Stimulated activated CD4-positive, alpha-beta T cell treated with anti-CD3 and anti-CD28 coated beads, TNF-alpha, amount 100 ng/mL, for 4 hours (primary cell): ENCODE measurements at places on chromosomes 1 and 21.

GRCh38 chr1:212212343-212212742 is 72.9 kb upstream of the PPP2R5A start:
- DNase-seq, result no peak

GRCh38 chr1:2283991-2284895 is 56.1 kb downstream of the SKI start:
- DNase-seq, result no peak

- no peak for DNase-seq
Observed at GRCh38 chr1:240649733-240650721, 38.1 kb upstream of the GREM2 start.

DNA sequence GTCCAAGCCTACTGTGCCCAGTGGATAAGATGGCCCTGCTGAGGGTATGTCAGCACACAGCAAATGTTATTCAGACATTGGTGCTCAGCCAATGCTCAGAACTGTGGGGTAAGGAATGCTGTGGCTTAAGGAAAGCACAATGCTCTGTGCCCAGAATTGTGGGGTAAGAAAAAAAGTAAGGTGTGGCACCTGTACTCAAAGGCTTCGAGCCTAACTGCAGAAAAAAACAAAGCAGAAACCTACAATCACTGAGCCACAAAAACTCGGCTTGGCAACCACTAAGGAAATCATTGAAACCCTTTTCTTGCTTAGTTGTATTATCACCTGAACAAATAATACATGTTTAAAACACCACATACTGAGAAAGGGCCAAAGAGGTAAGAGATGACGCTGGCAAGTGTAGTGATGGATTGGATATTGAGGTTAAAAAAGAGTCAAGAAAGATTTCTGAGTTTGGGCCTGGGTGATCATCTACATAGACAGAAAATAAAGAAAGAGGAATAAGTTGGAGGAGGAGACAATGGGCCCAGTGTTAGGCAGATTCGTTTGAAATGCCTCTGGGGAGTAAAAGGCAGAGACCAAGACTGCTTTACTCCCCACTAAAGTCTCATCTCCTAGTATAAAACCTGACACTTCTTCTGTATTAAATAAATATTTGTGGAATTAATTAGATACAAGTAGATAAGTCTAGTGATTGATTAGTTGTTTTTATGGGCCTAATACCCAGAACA is 25.9 kb upstream of the ATP1A1 start:
- no peak for DNase-seq
